ENCODE measurements at places on chromosomes 5 and 9.
A peak's percentile ranks its signal among the peaks of the same experiment; 100 is the strongest.

DNA sequence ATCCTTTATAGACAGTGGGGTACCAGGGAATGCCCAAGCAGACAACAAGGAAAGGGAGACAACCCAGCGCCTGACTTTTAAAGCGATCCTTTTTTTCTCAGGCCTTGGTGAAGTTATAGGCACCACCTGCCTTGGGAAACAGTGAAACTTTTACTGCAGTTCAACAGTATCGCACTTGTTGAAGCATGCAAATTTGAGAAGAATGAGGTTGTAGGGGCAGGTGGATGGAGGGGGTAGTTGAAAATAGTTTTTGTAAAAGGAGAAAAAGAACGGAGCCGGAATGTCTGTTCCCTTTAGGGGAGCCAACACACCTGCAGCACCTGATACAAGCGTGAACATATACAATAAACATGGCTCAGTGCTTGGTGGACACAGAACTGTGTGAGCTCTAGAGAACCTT, 190.2 kb upstream of the NR3C1 start:
- no peak for DNase-seq

GRCh38 chr5:43730832-43731342, 127.9 kb downstream of the NNT start:
- peak; percentile 31 for DNase-seq

- no peak for DNase-seq
Observed at GRCh38 chr9:93237540-93237939, 53.6 kb downstream of the WNK2 start.

- DNase-seq, result no peak
Observed at GRCh38 chr9:121878271-121878822, 214.8 kb downstream of the TTLL11 start.

DNA sequence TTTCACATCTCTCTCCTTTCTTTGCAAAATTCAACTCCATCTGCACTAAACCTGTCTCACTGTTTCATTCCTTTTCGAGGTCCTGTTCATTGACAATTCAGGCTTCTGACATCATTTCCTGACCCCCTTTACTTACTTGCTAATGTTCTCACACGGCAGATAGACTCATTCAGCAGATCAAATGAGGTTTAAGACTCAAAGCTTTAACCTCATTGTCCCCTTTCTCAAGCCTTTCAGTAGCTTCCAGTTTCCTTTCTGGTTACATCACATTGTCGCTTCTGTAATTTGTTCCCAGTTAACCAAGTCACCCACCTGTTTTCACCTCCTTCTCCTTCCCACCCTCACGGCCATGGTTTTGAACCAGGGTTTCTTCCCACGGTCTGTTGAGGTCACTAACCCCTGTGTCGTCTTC, 143.4 kb upstream of the OTULINL start:
- no peak for DNase-seq

- DNase-seq, result peak; percentile 53
Observed at GRCh38 chr5:52896534-52897237, 92.5 kb upstream of the ITGA2 start.

DNA sequence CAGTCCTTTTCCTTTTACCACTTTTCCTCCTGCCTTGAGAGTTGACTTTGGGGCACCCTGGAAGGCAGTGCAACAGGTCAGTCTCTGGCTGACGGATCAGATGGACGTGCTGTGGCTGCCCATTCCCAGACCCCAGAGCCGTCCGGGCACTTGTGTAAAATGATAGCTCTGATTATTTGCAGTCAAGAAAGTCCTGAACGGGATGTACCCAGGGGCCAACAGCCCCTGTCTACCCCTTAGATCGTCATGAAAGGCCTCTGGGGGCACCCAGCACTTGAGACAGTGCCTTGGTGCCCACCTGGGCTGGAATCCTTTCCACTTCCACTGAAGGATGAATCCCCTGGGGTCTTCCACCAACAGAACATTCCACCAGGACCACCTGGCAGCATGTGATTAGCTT, 17.7 kb upstream of the ANGPTL2 start:
- no peak for DNase-seq

DNA sequence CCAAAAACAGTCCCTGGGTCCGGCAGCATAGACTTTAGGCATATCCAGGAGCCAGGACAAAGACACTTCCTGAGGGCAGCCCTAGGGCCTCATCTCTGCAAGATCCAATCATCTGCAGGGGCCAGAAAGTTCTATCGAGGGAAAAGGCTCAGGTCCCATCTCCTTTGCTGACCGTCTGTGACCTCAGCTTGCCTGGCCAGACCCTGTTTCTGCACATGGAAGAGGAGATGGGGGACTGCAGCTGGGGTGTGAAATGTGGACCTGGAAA, 51.0 kb upstream of the FCN1 start:
- DNase-seq, result no peak

DNA sequence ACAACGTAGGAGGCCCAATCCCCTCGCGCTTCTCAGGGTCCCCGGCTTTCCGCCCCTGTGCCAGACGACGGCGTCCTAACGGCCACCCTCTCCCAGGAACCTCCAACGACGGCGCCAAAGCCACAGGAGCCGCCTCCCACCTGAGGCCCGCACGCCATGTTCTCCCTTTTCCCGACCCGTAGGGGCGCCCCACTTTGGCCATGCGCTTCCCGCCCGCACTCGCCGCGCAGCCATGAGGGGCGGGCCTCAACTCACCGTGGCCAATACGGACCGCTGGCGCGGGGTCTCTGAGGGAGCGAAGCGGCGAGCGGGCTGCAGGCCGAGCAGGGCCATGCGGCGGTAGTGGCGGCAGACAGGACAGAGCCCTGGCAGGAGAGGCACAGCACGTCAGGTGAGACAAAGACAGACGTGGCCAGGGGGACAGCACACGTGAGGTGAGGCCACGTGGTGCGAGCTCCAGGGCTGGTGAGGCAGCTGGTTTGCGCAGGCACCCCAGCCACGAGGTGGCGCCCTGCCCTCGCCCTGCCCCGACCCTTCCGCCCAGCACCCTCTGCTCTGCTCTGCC, 1005.5 kb upstream of the PTPRD start:
- DNase-seq, result no peak

GRCh38 chr5:160020266-160020770, 11.4 kb downstream of the TTC1 start:
- no peak for DNase-seq

DNA sequence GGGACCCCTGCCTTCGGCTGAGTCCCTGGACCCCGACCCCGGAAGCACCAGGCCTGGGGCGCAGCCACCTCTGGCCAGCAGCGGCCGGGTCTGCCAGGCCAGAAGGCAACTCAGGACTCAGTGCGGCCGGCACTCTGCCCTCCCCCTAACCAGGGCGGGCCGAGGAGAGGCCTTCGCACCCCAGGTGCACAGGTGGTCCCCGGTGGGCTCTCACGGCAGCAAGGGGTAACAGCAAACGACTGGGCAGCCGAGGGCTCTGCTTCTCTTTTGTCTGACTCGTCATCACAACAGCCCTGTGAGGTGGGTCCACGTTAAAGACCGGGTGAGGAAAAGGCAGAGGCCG, 20.7 kb upstream of the NOTCH1 start:
- no peak for DNase-seq

GRCh38 chr5:78738104-78738503, 89.5 kb upstream of the LHFPL2 start:
- DNase-seq, result no peak

DNA sequence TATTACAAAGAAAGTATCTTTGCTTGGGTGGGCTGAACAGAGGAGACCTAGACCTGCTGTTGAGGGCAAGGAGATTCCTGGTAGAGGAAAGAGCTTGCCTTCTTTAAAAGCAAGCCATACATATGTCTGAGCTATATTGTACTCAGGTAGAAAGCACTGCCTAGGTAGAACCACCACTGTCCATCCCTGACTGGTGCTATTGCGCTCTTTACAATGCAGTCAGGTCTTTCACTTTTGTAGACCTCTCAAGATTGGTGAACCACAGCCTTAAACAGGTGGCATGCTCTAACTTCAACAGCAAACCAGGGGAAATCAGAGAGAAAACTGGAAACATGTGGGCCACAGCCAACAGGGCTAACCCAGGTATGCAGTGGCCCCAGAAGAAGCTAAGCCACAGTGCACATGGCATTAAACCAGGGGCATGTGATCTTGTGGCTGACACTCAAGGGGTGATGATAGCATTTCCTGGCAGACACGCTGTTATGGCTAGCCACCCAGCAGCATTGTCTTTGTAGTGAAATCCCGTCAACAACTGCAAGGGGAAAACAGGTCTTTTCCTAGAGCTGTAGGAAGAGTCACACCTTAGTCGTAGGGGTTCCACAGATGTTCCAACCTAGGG, 253.9 kb upstream of the PCSK5 start:
- DNase-seq, result no peak

- DNase-seq, result no peak
Observed at GRCh38 chr5:107304684-107305083, 366.1 kb downstream of the EFNA5 start.

DNA sequence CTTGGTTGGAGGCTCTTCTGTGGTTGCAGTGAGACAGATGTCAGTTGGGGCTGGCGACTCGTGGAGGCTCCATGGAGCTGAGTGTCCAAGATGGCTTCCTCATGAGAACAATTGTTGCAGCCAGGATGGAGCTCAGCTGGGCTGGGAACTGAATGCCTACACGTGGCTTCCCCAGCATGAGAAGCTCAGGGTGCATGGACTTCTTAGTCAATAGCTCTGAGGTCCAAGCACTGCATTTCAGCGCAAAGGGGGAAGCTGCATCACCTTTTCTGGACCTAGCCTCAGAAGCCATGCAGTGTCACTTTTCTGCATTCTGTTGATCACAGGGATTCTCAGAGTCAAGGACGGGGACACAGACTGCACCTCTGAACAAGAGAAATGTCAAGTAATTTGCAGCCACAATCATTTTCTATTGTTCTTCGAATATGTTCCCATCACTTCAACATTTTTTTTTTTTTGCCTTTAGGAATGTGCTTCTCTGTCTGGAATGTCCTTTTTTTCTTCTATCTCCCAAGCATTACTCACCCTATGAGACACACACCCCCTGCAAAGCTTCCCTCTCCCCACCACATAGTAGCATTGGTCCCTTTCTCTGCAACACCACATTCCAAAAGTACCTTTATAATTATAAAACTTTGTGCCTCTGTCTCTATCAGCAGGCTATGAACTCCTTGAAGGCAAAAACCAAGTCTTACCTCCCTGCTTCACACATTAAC, 57.5 kb upstream of the STK32A start:
- DNase-seq, result peak; percentile 57

DNA sequence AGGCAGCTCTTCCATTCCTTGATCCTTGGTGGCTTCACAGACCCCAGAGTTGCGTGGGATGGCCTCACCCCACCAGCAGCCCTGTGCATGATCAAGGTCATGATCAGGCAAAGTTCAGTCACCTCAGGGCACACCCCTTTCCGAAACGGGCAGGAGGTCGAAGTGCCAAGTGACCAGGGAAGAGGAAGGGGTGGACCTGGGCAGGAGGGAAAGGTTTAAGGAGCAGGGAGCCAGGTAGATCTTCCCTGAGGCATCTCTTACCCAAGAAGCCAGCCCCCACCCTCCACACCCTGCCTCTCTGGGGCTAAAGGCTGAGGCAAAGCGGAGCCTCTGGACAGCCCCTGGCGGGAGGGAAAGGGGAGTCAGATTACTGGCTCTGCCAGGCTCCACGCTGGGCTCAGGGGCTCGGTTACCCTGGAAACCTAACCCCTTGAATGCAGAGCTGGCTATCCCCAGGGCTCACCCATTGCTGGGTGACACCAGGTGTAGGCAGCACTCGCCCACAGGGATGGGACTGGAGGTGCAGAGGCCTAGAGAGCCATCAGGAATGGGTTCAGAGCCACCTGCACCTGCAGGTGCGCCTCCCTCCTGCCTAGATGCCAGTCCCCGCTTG, 3.6 kb downstream of the MGAT4B start:
- DNase-seq, result no peak

- peak; percentile 84 for DNase-seq
Observed at GRCh38 chr9:122099271-122099869, 6.3 kb upstream of the TTLL11 start.

DNA sequence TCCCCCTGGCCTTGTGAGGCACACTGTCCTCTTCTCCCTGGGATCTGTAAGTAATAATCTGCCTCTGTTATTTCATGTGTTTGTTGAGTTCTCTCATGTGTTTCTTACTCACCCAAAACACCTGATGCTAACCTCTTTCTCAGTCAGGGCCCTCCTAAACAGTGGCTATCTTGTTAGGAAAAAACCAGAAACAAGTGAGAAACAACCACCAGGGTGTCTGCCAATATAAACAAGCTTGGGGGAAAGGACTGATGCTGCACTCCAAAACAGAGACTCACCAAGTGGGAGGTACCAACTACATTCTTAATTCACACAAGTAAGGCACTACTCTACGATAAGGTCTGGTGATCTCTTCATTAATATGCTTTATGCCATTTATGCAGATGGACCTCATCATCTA, 564.4 kb downstream of the SEMA5A start:
- peak; percentile 65 for DNase-seq

DNA sequence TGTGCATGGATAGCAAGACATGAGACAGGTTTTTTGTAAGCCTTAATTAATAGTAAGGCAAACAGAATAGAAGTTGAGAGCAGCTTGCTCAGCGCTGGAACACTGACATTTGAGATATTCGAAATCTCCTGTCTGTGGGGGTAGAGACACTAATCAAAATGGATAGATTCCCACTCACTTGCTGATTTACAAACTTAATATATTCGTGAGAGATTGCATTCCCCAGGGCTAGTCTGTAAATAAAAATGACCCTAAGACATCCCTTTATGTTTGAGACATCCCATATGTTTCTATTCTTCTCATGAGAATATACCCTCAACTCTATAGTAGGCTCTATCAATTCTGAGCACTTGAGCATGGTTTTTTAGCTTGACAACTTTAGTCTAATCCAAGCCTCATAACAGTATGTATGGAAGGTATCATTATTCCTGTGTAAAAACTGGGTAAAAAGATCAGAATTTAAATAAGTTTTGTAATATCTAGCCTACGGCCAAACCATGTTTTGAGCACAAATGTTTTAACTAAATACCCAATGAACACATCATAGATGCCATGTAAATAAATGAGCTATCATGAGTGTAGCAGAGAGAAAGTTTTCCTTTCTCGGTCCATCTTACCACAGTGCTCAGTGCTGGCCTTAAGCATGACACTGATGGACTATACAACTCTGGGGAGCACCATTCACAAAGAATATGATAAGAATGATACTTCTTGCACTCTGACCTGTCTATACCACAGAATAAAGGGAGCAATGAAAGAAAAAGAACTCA, 609.2 kb downstream of the PSAT1 start:
- DNase-seq, result no peak

DNA sequence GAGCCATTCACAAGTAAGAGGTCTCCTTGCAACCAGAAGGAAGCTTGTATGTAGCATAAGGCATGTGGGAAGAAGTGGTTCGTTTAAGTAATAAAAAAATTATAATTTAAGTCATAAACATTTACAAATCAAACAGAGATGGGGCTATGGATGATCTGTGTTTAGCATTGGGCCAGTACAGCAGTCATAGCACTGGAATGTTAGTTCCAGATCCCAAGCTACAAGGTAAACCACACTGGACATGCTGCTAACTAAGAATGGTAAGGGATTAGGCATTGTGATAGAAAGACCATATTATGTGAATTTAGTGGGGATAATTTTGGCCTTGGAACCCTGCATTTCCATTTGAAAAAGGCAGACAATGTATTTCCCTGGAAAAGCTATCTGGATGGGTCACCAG, 170.4 kb upstream of the KCNN2 start:
- DNase-seq, result peak; percentile 11

All from cardiac fibroblast (primary cell).